Iris pigment epithelial cell (primary cell): ENCODE measurements at places on chromosomes 11 and 22.

DNA sequence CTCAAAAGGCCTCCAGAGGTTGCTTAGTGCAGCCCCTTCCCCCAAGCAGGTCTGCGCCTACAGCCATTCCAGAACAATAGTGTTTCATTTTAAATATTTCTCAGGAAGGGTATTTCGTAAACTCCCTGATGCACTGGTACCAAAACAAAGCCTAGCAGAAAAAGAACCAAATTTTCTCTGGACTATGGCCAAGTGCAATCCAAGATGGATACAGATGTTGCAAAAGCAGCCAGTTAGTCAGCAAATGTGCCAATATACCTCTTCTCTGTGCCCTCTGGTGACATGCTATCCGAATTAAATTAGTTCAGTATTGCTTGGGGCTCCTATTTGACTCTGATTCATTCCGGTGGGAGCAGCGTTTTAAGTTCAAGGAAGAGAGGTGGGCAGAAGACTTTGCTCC, 247.8 kb downstream of the NTM start:
- DNase-seq = no peak

DNA sequence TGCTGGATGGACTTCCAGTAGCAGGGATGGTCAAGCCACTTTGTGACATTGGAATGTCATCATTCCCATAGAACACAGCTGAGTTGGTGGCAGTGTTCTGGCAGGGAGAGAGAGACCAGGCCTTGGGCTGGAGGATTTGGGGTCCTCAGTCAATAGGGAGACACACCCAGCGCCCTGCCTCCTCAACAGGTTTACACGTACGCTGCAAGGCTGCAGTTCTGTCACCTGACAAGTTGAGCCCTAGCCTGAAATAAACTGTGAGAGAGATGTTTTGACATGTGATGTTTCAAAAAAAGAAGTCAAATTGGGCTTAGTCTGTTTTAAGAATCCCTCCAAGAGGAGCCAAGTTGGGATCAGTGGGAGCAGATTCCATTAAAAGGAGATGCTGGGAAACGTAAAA, 42.9 kb upstream of the CRYBB3 start:
- DNase-seq = no peak

GRCh38 chr22:48849963-48850657, 977.6 kb downstream of the BRD1 start:
- DNase-seq = no peak

- DNase-seq = peak; percentile 23
Observed at GRCh38 chr11:57214098-57214417, 23.0 kb downstream of the APLNR start.

DNA sequence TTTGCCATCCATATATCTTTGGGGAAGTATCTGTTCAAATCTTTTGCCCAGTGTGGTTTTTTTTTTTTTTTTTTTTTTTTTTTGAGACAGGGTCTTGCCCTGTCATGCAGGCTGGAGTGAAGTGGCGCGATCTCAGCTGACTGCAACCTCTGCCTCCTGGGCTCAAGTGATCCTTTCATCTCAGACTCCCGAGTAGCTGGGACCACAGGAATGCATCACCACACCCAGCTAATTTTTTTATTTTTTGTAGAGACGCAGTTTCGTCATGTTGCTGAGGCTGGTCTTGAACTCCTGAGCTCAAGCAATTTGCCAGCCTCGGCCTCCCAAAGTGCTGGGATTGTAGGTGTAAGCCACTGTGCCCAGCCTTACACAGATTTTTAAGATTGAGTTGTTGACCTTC, 4.8 kb upstream of the FAM118A start:
- DNase-seq = peak; percentile 27

GRCh38 chr11:120907971-120908370, 115.9 kb upstream of the TBCEL start:
- DNase-seq = no peak
